ENCODE measurements at places on chromosomes 1 and 21. TPM values are rescaled to one million over a fixed set of nuclear protein-coding genes. Genes with fewer than 3 reads are reported as not detected.

CFHR4 gene
- not detected for total RNA-seq

OR2L8 gene
- not detected for total RNA-seq

FCGR3B gene
- not detected for total RNA-seq

BEST4 gene
- total RNA-seq, result not detected

ZNF593OS gene
- 0.45 TPM for total RNA-seq

All from Caco-2 (cell line).